ENCODE measurements at places on chromosomes 6 and 20.

- DNase-seq, result no peak
These were observed 109.9 kb upstream of the SUPT3H start for GRCh38 chr6:45487645-45488044.

DNA sequence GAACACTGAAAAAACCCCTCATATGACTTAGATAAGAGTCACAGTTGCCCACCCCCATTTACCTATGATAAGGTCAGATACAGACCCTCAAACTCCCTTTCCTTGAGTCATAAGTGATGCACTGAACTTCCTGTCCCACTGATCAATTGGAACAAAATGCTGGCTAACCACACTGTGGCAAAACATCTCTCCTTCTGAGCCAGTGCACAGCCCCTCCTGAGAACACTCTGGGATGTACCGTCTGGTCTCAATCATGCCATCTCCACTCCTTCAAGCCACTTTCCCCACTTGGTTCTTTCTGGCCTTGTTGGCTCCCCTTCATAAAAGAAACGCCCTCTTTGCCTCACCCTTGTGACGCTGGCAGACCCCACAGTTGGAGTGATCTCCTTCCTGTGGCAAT lies 42.6 kb upstream of the NXT1 start:
- no peak for DNase-seq

- no peak for DNase-seq
These were observed 40.9 kb downstream of the JAG1 start for GRCh38 chr20:10632721-10633509.

- no peak for DNase-seq
These were observed 224.8 kb upstream of the MAP3K7 start for GRCh38 chr6:90811596-90812226.

Measured in activated CD4-positive, alpha-beta T cell treated with anti-CD3 and anti-CD28 coated beads, Interleukin-2, amount 50 U/mL, for 48 hours (primary cell).